ENCODE measurements at places on chromosomes 16 and 17.

DNA sequence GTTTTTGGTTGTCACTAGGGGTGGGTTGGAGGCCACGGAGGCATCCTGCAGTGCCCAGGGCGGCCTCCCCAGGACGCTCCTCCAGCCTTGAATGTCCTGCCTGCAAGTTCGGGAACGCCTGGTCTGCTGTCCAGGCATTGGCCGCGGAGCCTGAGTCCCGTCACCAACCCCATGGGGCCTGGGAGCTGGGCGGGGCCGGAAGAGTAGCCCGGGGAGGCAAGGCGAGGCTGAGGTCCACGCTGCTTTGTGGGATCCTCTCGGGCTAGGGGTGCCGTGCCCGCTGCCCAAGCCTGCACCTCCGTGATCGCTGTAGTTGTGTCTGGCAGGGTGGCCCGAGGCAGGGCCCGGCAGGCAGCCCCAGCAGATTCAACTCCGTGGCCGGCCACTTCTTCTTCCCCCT lies 12.8 kb downstream of the TELO2 start:
- no peak for DNase-seq

GRCh38 chr17:16037636-16038035 lies 38.0 kb downstream of the TTC19 start:
- no peak for DNase-seq

- peak; percentile 93 for DNase-seq
Measured at GRCh38 chr16:85554114-85554888, 58.8 kb upstream of the GSE1 start.

DNA sequence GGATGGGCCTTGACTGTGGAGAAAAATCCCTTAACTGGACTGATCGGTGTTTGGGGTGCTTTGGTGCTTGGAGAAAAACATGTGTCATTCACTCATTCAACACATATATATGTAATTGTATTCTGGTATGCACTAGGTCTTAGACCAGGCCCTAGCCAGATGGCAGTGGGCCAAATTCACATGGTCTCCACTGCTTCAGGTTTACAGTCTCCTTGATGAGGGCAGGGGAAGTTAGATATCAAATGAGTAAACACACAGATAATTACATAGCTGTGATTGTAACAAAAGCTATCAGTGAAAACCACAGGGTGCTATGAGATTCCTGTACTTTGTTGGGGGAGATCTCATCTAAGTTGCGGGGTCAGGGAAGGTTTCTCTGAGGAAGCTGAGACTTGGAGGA lies 78.8 kb downstream of the WWP2 start:
- DNase-seq, result no peak

- no peak for DNase-seq
Measured at GRCh38 chr17:31854672-31855071, 4.4 kb downstream of the COPRS start.

- peak; percentile 23 for DNase-seq
Measured at GRCh38 chr17:50871364-50871763, 5.2 kb upstream of the TOB1 start.

- no peak for DNase-seq
Measured at GRCh38 chr16:89056592-89056991, 37.1 kb upstream of the ACSF3 start.

GRCh38 chr16:35751191-35751941 lies 2292.0 kb downstream of the TP53TG3F start:
- no peak for DNase-seq

GRCh38 chr16:78290872-78291591 lies 191.6 kb downstream of the WWOX start:
- DNase-seq, result no peak

DNA sequence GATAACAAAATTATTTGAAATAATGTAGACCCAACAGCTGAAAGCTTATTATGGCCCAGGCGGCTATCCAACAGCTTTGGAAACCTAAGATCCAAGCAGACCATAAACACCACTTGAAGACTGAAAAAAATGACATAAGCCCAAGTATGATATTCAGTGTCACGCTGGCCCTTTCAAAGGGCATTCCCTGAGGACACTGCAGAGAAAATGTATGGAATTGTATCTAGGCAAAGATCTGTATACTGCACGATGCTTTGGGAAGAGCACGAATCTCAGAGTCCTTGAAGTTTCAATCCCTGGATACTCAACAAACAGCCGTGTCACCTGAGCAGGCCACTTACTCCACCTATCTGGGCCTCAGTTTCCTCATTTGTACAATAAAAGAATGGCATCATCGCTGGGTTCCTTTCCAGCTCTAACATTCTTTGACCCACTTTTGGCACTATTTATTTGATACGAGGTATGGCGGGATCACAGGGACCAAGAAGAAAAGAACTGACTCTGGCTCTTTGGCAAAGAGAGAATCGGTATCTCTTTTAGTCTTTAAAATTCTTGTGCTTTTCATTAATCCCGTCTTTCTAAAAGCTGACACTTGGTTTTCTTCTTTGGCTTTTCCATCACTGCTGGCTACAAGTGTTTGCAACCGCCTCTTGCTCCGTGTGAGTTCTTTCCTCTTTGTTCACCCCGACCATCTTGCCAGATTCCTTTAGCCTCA lies 1.2 kb downstream of the STAT5B start:
- DNase-seq, result no peak

- no peak for DNase-seq
Measured at GRCh38 chr17:59638553-59638952, 18.9 kb downstream of the CLTC start.

- no peak for DNase-seq
Measured at GRCh38 chr16:82368041-82368440, 198.0 kb upstream of the MPHOSPH6 start.

DNA sequence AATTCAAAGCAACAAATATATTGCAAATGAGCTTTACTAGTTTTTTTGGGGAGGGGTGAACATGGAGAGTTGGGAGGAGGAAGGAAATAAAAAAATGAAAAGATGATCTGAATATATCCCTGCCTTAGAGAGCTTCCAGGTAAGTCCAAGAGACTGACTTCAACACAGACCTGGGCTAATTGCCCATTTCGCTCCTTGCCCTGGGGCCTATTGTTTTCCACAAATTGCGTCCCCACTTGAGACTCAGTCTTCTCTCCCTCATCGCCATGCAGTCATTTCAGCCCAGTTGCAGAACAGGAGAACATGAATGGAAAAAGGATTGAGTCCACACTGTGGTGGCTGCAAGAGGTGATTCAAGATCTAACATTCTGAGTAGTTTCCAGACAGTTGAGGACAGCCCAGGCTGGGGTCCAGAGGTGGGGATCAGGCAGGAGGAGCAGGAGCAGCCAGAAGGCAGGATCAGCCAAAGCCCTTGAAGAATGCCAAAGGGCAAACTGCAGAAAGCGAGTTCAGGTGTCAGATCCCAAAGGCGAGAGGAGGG lies 21.6 kb upstream of the TOB1 start:
- DNase-seq, result no peak

- no peak for DNase-seq
Measured at GRCh38 chr16:2770057-2770951, 6.8 kb downstream of the ELOB start.

- no peak for DNase-seq
Measured at GRCh38 chr16:59545721-59546120, 811.6 kb upstream of the GOT2 start.

DNA sequence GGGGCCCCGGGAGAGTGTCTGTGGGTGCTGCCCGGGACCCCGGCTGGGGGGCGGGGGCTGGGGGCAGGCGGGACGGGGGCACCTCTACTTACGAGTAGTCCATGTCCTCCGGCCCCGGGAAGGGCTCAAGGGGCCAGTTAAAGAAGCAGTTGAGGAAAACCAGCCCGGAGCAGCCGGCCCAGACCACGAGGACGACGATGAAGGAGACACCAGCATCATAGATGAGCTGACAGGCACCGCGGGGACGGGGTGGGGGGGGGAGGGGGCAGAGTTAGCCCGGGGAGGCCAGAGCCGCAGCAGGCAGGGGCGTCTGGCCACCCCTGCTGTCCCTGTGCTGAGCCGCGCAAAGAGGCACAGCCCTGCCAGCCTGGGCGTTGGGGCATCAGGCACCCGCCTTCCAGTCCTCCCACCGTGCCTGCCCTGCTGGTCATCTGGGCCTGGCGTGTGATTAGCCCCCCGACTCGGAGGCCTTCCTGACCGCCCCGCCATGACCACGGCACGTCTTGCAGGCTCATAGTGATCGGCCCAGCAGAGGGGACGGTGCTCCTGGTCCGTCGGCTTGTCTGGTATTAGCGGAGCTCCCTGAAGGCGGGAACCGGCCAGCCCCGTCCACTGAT lies 29.0 kb upstream of the PITPNA start:
- DNase-seq, result no peak

DNA sequence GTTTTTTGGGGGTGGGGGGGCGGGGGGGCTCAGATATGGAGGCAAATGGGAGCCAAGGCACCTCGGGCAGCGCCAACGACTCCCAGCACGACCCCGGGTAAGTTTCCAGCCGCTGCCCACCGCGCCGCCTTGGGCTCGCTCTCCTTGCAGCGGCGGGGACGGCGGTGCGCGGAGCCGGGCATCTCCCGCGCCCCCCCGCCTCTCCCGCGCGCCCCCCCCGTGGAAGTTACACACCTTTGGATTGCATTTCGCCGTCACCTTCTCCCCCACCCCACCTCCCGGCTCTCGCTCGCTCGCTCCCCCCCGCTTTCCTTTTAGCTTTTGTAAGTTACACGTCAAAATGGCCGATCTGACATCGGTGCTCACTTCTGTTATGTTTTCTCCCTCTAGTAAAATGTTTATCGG lies 387 bp downstream of the MSI2 start:
- DNase-seq, result no peak

GRCh38 chr16:2936436-2937011 lies 24.8 kb downstream of the FLYWCH1 start:
- no peak for DNase-seq

- DNase-seq, result no peak
Measured at GRCh38 chr17:50938821-50939541, 72.8 kb upstream of the TOB1 start.

Data from GF-D8 (cell line).